ENCODE measurements at places on chromosomes 5 and 9. TPM values are rescaled to one million over a fixed set of nuclear protein-coding genes. Genes with fewer than 3 reads are reported as not detected.

IL31RA gene
- total RNA-seq = 0.72 TPM

CDHR2 gene
- not detected for total RNA-seq

PSAT1 gene
- 308 TPM for total RNA-seq

OTULINL gene
- total RNA-seq = 0.33 TPM

ZNF484 gene
- 6.5 TPM for total RNA-seq

DDX4 gene
- total RNA-seq = not detected

PAPPA gene
- total RNA-seq = 80.5 TPM

DNA sequence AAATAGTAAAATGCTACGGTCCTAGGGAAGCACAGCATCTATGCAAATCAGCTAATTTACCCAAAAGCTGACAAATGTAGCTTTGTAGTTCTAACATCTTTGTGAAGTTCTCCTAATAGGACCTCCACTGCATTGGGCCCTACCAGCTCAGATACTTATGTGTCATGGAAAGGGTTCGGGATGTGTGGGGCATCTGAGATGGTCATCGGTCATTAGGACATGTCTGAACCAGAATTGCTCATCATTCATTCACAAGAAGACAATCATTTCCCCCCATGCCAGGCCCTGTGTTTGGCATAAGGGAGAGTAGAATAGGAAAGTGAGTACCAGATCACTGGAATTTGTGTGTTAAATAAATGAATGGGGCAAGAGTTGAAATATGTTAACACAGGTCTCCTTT lies 35.7 kb downstream of the PWWP2A start:
- DNase-seq = no peak

GRCh38 chr5:8340739-8341344 lies 471.9 kb downstream of the MTRR start:
- peak; percentile 48 for DNase-seq

DNA sequence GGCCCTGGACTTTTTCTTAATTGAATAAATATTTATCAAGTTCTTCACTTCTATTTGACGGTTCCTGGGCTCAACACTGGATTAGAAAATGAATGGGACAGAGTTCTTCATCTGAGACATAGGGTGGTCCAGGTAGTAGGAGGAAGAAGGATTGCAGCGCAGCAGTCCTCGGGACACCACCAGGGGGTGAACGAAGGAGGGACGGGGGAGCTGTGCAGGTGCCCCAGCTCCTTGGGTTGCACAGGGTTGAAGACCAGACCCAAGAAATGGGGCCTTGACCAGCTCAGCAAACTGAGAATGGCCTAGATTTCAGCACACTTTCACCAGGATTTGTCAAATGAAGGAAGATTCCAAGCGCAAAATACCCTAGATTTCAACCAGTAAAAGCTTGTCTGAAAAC lies 29.5 kb downstream of the ABL1 start:
- DNase-seq = no peak

DNA sequence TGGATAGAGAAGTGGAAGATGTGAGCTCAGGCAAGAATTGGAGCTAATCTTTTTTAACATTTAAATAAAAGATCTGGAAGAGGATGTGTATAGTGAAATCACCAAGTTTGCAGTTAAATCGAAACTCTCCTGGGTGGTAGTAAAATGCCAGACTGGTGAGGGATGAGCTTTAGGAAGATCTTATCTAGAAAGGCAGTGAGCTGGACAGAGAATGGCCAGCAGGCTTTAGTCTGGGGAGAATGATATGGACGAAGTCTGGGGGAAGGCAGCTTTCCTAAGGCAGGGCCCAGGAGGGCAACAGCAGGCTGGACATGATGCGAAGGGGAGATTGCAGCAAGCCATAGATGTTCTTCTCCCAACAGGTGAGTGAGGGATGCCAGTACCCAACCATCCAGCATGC lies 25.6 kb downstream of the UNC5A start:
- no peak for DNase-seq

GRCh38 chr9:105043370-105043936 lies 115.5 kb upstream of the ABCA1 start:
- no peak for DNase-seq

DNA sequence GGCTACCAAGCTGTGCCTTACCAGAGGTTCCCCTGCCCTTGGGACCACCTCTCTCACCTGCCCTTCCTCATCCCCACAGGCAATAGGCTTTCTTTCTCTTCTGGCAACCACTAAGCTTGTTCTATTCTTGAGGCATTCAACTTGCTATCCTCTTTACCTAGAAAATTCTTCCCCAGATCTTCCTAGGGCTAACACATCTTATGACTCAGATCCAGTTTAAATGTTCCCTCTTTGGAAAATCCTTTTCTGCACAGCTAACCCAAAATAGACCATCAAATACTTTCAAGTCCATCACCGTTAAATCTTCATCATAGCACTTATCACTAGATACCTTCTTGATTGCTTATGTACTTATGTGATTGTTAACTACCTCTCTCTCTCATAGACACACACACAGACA lies 93.7 kb downstream of the ENC1 start:
- peak; percentile 12 for DNase-seq

GRCh38 chr5:76310208-76310607 lies 92.9 kb upstream of the IQGAP2 start:
- no peak for DNase-seq

DNA sequence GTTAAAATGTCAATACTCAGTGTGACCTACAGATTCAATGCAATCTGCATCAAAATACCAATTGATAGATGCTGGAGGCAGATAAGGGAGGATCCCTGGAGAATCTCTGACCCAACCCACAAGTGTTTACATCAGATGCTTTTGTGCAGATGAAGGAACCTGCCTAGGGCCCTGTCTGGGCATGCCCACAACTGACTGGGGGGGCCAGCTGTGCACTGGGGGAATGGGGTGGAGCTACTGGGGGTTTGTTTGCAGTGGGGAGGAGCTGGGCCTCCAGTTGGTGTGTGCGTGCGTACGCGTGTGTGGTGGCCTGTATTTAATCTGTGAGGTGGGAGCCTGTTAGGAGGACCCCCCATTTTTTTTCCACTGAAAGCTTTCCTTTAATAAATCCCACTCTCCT lies 244.9 kb downstream of the TRIM36 start:
- no peak for DNase-seq

DNA sequence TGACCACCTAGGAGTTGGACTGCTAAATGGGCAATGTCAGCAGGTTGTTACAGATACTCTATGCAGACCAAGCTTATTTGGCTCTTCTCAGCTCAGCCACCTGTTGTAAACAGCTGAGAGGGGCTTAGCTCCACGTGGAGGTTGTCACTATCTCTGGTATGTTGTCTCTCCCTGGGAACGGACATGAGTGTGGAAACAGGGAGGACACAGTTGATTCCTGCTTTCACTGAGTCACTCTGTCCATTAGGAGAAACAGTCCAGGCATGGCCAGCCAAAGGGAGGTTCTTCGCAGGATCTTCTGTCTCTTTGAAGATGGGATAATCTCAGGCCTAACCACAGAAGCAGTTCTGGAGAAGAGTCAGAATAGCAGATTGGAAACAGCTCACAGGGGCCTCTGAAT lies 121.2 kb downstream of the PALM2AKAP2 start:
- no peak for DNase-seq

- peak; percentile 67 for DNase-seq
These were observed 46.7 kb upstream of the CDKN2AIPNL start for GRCh38 chr5:134458234-134459009.

DNA sequence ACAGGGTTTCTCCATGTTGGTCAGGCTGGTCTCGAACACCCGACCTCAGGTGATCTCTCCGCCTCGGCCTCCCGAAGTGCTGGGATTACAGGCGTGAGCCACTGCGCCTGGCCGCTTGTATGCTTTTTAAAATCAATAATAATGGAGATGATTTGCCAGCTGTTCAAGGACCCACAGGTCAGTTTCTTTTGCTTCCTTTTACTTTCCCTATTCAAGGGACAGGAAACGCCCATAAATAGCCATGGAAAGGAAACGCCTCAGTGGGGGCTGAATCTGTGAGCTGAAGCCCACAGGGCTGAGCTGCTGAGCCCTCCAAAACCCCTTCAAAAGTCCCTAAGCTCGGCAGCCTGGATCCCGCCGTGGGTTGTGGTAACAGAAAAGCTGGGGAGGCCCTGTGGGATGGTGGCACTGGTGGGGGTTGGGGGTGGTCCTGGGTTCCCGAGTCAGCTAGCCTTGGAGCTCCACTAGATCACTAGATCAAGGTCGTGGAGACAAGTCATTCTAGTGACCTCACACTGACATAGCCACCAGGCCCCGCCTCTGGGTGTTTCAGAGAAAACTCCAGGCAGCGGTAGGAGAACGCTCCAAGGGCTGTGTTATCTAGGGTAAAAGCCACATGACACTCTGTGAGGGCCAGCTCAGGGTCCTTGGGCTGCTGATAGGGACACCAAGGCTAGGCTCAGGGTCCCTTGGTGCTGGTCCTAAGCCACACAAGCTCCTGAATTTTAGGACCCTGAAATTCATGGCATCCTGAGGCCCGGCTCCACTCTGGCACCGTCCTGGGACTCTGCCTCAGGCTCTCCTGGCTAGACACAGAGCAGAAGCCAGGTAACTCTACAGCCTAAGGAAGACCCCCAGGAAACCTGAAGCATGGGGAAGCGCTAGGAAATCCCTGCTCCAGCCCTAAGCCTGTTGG lies 18.0 kb upstream of the DUSP1 start:
- DNase-seq = peak; percentile 63

GRCh38 chr5:81393783-81394718 lies at the start of gene ACOT12:
ACOT12 (minus strand) TSS chr5:81394134; CDS start chr5:81394114, 20 bp downstream.
- peak; percentile 16 for DNase-seq

All from fibroblast of the aortic adventitia (primary cell).